Liver (tissue), 10 donors: ENCODE measurements at places on chromosomes 7 and 10. TPM values are rescaled to one million over a fixed set of nuclear protein-coding genes. Genes with fewer than 3 reads are reported as not detected.

- no peak for DNase-seq
Observed at GRCh38 chr7:105675934-105676371, 94.7 kb upstream of the EFCAB10 start.

- DNase-seq: no peak
Observed at GRCh38 chr7:31004393-31004792, 40.6 kb downstream of the GHRHR start.

The PRKG1 gene
- 5.1 TPM for total RNA-seq

The AOC1 gene
- total RNA-seq: 0.08 TPM

The PLPP4 gene
- total RNA-seq: 0.75 TPM
